ENCODE measurements at places on chromosomes 12 and 14.

- no peak for DNase-seq
Measured at GRCh38 chr12:57004651-57005050, 1.7 kb downstream of the ZBTB39 start.

GRCh38 chr12:102865821-102866615 is 51.0 kb downstream of the PAH start:
- DNase-seq: no peak

- no peak for DNase-seq
Measured at GRCh38 chr12:77610446-77610845, 220.2 kb upstream of the NAV3 start.

DNA sequence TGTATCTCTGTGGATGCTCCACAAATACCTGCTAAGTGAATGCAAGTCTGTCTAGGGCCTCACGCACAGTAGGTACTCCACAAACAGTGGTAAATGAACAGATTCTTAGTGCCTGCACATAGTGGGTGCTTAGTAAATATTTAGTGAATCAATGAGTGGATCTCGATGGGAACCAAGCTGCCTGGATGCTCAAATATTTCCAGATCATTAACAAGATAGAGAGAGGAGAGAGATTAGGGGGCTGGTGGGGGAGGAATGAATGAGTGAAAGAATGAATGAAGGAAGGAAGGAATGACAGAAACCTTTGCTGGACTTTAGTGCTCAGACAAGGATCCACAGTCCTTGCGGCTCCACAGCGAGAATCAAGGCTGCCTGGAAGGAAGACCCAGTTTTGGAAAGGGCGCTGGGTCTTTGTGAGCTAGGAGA is 118.2 kb downstream of the SCARB1 start:
- DNase-seq: no peak

GRCh38 chr12:1443421-1444141 is 150.8 kb downstream of the FBXL14 start:
- no peak for DNase-seq

All from activated T-helper 9 cell treated with anti-CD3 and anti-CD28 coated beads, Interleukin-2, amount 50 U/mL, for 16 hours (primary cell).